ENCODE measurements at places on chromosomes 2 and 18.

GRCh38 chr2:35891528-35891927 is 464.1 kb upstream of the CRIM1 start:
- no peak for DNase-seq

DNA sequence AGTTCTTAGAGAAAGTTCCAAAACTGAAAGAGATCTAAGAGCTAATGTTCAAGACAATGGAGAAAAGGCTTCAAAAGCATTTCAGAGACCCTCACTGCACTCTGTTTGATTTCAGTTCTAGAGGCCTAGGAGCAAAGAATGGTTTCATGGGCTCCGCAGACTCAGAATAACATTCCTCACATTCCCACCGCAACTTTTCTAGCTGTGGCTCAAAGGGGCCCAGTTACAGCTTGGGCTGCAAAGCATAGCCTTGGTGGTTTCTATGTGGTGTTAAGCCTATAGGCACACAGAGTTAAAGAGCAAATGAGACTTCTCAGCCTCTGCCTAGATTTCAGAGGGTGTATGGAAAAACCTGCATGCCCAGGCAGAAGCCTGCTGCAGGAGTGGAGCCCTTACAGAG is 73.0 kb downstream of the FSIP2 start:
- DNase-seq: no peak

DNA sequence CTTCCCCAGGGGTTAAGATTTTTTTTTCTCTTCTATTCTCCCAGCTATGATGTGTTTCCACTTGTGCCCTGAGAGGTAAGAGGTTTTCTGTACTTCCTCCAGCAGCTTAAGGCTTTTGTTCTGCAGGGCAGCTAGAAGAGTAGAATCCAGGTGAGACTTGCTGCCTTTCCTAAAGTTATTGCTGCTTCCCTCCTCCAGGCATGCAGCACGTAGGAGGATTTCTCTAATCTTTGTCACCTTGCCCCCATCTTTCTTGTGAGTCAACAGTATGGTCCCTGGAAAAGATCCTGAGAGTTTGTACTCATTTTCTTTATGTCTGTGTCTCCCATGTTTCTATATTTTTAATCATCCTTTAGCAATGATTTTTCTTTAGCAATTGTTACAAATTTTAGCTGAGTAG is 462.2 kb downstream of the SETBP1 start:
- DNase-seq: no peak

GRCh38 chr2:54380670-54381069 is 75.5 kb upstream of the SPTBN1 start:
- DNase-seq: no peak

GRCh38 chr18:75818383-75818782 is 390.9 kb upstream of the SMIM21 start:
- no peak for DNase-seq

GRCh38 chr2:43218702-43219382 is 7.6 kb downstream of the ZFP36L2 start:
- peak; percentile 60 for DNase-seq

DNA sequence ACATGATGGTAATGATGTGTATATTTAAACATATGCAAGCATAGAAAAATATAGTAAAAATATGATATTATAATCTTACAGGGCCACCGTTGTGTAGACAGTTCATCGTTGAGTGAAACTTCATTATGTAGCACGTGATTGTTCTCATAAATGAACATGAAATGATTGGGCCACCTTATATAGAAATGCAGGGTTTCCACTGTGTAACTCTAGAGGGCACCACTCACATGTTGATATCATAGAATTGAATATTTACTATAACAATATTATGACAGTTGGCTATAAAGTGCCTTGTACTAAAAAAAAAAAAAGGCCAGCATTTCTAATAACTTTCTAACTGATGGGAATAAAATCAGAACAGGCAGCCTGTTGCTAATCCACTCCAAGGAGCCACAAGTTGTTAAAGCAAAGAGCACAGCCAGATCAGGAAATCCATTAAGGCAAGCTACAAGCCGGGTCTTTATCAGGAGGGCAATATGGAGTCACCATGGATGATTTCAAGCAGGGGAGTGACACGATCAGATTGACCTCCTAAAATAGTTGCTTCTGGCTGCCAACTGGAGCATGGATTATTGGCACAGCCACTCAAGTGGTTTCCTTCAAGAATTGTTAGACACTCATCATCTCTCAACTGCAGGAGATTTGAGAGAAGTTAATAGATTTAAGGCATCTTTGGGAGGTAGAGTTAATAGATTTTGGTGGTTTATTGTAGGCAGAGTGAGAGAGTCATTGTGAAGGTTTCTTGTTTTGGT is 16.7 kb downstream of the IL1F10 start:
- no peak for DNase-seq

GRCh38 chr2:186980787-186981550 is 132.0 kb upstream of the ZSWIM2 start:
- no peak for DNase-seq

DNA sequence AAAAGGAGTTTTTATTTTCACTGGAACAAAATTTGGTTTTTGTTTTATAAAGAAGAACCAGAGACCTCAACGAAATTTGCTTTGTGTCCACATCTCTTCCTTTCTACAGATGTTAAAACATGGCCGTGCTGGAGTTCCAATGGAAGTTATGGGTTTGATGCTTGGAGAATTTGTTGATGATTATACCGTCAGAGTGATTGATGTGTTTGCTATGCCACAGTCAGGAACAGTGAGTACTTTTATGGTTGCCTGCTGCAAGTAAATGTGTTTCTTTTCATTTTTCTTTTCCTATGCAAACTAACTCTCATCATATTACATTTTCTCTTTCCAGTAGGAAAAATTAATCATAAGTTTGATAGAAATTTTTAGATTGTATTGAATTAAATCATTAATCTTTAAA is 48.4 kb upstream of the TBR1 start:
- DNase-seq: no peak

- no peak for DNase-seq
Measured at GRCh38 chr18:32840962-32841361, 68.1 kb upstream of the KLHL14 start.

GRCh38 chr2:216362730-216363129 is 9.6 kb downstream of the MARCHF4 start:
- DNase-seq: no peak

- DNase-seq: no peak
Measured at GRCh38 chr18:46422552-46423055, 234.4 kb downstream of the LOXHD1 start.

DNA sequence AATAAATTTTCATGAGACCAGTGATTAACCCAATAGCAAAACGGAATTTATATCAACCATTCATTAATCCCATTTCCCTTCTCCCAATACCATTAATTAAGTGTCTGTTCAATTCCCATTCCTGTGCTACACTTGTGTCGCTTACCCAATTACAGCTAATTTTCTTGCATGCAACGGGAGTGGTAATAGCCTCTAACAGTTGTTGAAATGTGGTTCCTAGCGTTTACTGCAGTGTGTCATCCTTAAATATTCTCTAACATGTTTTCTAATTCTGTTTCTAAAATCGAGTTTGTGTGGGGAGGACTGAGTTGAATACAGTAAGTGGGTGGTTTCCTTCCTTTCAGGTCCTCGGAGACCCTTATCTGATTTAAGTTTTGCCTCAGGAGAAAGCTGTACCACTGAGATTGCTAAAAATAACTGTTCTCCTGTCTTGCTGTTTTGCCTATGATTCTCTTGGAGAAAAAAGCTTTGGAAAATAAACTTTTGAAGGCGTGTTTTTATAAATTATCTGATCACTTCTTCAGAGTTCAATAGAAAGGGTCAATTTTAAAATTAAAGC is 59.3 kb upstream of the LRRTM1 start:
- DNase-seq: no peak

GRCh38 chr18:33014060-33014796 is 241.4 kb upstream of the KLHL14 start:
- no peak for DNase-seq

GRCh38 chr2:177741866-177742265 is 330.7 kb downstream of the PDE11A start:
- DNase-seq: no peak

- no peak for DNase-seq
Measured at GRCh38 chr18:8262221-8262620, 347.0 kb upstream of the RAB12 start.

GRCh38 chr2:99607861-99608491 is 118.2 kb upstream of the REV1 start:
- DNase-seq: no peak

DNA sequence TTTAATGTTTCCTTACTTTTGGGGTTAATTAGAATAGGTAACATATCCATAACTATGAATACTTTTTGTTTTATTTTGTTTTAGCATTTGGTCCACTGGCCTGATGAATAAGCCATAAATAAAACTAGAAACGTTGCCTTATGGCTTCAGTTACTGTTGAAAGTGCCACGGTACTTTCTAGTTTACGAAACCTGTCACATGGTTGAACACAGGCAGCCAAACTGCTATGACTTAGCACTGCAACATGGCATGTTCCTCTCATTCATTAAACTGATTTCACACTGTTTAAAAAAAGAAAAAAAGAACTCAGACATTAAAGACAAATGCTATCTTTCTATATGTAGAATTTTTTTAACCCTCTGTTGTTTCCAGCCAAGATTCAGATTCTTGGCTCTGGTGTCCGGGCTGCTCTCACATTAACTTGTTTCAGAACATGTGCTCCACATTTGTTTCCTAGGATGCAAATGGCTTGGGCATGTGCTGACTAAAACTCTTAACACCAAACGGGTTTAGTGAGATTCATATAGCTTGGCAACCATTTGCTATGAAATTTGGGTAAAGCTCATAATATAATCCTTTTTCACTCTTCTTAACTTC is 323.9 kb upstream of the RND3 start:
- DNase-seq: no peak

DNA sequence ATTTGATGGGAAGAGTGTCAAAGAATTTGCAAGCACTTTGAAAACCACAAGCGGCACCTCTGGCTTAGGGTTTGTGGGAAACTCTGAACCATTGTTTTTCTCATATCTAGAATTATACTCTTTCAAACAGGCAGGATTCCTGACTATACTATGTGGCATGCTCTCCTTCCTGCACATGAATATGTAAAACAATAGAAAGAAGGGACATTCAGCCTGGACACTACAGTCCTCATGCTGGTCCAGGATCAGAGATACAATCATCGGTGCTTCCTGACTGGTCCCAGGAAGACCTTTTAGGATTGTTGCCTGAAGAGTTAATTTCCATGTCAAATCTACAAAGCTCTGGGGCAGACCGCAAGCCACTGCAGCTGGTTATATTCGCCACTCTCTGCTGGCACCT is 55.7 kb upstream of the RASGRP3 start:
- no peak for DNase-seq
